ENCODE measurements at places on chromosomes 6 and 20.

DNA sequence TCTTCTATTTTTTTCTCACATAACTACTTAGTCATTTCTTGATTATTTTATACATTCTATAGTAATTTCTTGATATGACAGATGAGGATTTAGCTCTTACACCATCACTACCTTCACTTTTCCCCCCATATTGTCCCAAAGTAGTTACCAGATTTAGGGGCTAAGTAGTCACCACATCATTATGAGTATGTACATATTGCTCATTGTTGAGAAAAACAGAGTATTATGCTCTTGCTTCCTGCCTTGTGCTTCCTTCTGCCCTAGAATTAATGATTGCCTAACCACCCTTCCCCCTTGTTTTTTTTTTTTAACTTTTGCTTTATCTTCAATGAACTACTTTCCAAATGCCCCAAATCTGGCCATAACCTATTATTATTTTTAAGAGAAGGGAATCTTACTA lies 6.8 kb upstream of the HLA-B start:
- no peak for DNase-seq

GRCh38 chr20:22446613-22447446 lies 137.5 kb downstream of the FOXA2 start:
- DNase-seq = no peak

DNA sequence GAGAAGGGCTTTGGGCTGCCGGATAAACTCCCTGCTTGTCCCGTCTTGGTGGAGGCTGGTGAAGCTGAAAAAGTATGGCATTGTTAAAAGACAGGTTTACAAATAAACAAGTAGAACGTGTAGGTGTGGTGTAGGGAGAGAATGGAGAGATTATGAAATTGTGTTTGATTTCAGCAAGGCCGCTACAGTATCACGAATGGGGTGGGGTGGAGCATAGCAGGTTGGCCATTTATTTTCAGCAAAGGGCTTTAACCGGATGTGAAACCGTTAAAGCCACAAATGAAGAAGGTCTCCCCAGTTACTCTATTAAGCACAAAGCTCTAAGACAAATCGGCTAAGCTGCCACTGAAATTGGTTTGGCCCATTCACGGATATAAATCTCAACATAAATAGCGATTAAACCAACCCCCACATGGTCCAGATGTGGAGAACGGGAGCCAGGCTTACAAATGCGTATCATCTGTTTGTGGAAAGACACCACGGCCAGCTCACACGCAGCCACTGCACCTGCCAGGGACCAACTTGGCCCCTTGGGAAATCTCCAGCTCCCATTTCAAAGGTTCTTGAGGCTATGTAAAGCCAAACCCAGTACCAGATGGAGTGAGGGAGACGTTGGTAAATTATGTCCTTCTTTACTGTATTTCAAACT lies 94.0 kb downstream of the ZMYND8 start:
- DNase-seq = peak; percentile 78

- DNase-seq = no peak
Observed at GRCh38 chr6:1630212-1630770, 20.6 kb downstream of the FOXC1 start.
